ENCODE measurements at places on chromosomes 4 and X.

GRCh38 chrX:80808881-80809411 lies 731 bp downstream of the BRWD3 start:
- no peak for DNase-seq

DNA sequence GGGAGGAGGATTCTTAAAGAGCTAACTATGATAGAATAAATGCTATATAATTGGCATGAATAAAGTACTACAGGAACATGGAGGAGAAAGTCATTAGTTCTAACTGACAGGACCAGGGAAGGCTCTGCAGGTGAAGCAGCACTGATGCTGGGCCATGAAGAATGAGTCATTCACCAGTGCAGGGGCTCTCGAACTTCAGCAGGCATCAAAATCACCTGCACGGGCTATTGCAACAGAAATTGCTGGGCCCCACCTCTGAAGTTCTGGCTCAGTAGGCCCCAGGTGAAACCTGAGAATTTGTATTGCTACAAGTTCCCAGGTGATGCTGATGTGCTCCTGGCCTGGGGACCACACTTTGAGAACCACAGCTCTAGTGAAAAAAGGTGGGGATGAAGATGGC lies 33.7 kb downstream of the TMEM150C start:
- DNase-seq = no peak

DNA sequence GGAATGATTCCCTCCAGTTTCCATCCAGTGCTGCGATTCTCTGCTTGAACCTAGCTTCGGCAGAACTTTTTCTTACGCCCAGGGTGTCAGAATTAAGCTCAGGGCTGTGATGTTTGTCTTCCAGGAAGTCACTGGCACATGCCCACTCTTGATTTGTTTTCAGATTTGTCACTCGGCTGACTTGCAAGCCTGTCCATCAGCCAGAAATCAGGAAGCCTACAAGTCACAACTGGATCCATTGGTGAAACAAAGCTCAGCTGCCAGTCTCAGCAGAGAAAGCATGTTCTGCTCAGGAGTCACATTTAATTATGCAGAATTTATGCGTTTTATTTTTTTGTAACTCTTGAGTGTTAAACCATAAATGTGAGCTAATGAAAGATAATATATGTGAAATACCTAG lies 38.2 kb upstream of the PNPLA4 start:
- DNase-seq = no peak

DNA sequence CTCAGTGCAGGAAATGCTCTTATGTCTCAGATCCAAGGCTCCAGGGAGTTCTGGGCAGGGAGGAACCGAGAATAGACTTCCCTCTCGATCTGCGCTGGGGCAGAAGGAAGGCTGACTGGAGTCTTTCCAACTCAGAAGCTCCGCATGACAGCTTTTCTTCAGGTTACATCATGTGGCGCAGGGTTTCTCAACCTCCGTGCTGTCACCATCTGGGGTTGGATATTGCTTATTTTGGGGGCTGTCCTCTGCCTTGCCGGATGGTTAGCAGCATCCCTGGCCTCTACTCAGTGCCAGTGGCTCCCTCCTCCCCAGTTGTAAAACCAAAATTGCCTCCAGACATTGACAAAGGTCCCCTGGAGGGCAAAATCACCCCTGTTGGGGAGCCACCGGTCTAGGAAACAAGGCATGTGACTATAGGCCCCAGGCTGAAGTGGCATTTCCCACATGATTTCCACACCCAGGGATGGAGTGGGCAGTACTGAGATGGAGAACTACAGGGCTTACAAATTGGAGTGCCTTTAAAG lies 21.4 kb downstream of the REELD1 start:
- DNase-seq = no peak

DNA sequence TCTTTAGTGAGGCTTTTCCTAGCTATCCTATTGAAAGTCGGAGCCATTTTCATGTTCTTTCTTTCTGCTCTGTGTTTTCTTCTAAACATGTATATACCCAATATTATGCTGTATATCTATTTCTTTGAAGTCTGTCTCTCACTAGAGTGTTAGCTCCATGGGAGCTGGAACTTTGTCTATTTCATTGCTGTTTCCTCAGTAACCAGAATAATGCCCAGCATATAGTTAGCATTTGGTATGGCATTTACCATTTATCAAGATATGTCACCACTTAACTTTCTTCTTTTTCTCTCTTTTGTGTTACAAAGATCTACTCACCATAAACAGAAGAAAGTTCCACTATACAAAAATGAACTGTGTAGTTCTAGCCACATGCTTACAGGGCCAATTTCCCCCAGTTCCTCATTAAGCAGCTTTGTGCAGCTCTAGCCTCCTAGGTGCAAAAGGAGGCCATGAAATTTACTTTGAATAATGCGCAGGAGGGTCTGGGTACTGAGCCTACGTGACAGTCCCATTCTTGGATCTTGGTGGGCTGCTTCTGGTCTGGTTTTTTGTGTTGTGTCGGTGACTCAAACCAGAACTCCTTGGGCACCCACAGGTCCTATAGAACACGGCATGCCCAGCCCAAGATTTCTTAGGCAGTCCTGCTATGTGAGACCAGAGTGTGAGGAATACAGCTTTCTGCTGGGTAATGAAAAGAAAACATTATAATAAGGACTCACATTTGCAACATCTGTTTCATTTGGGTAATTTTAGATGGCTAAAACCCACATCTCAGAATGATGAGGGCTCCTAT lies 302.3 kb upstream of the IGFBP7 start:
- no peak for DNase-seq

All from K562 (cell line).